ENCODE measurements at places on chromosomes 13 and 19.

DNA sequence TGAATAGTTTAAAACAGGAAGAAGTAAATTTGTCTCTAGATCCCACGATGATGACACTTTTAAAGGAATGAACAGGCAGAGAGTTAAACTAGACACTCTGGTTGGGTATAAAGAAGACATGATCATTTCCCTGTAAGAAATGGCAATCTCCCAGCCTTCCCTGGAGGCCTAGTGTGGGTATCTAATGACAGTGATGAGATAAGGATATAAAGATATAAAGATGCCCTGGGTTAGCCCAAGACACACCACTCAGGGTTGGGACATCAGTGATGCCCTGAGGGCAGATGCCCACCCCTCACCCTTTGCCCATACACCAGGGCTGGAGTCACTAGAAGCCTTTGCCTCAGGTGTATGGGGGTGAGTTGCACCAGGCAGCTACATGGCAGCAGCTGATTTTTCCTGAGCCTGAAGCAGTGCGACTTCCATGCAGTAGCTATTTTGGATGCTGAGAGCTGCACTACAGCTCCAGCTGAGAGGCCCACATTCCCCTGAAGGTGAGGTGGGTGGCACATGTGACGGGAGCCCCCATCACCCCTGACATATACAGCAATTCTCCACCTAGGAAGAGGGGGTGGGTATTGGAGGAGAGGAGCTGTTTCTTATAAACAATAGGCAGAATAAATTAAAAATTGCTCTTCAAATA, 177.5 kb downstream of the NDFIP2 start:
- no peak for DNase-seq

- DNase-seq: no peak
Measured at GRCh38 chr19:30373593-30373992, 1.4 kb downstream of the ZNF536 start.

DNA sequence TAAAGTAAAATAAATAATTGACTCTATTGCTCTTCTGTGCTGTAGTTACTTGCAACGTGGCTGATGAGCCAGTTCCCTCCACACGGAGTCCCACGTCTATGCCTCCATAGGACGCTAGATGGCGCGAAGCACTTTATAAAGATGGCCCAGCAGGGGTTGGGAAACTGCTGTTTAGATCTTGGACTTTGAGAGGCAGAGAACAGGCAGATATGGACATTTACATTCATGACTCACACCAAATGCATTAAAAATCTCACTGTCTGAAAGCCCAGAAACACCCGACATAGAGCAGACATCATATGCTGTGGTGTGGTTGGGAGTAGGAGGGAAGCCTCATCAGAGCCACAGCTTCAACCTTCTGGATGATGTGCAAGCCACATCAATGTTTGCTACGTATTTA, 643.1 kb upstream of the ARGLU1 start:
- DNase-seq: peak; percentile 33

- DNase-seq: peak; percentile 55
Measured at GRCh38 chr19:43777163-43777695, 3.5 kb downstream of the KCNN4 start.

- DNase-seq: no peak
Measured at GRCh38 chr13:46562581-46562980, 9.6 kb downstream of the LRCH1 start.

GRCh38 chr19:36183245-36183628, 31.0 kb upstream of the COX7A1 start:
- no peak for DNase-seq

- peak; percentile 23 for DNase-seq
Measured at GRCh38 chr19:54430306-54431254, 15.3 kb downstream of the TTYH1 start.

DNA sequence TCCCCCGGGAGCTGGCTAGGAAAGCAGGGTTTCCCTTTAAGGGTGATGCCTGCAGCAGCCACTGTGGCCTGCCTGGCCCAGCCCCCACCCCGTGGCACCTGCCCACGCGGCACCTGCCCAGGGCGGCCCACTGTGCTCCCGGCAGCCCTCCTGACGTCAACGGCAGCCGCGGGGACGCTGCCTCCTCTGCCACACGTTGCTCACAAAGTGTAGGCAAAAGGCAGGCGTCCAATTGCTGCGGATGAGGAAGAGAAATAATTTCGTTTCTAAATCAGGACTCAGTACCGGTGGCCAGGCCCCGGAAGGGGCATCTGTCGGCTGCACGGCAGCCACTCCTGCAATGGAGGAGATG, 122.3 kb downstream of the URI1 start:
- no peak for DNase-seq

DNA sequence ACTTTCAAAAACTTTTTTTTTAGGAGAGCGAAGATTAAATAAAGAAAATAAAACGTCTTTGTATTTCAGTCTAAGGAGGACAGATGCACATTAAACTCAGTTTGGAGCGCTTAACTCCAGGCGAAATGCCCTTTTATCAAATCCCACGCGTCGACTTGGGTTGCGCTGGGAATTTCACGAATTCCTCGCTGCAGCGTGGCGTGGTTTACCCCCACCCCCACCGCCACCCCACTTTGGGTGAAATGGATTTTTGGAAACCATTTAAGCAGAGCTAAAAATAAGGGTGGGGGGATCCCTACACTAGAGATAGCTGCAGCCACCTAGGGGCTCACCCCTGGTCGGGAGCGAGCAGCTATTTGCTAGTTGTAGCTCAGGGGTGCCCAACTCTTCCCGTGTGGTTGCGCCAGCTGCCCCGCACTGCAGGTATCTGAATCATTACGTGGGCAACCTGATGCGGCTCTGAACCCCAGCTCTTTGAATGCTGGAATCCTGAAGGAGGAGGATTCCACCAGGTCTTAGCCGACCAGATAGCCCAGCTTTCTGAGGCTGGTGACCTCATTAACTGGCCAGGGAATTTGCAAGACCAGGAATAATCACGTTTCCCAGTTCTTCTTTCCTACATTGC, 6.5 kb upstream of the TSHZ3 start:
- no peak for DNase-seq

DNA sequence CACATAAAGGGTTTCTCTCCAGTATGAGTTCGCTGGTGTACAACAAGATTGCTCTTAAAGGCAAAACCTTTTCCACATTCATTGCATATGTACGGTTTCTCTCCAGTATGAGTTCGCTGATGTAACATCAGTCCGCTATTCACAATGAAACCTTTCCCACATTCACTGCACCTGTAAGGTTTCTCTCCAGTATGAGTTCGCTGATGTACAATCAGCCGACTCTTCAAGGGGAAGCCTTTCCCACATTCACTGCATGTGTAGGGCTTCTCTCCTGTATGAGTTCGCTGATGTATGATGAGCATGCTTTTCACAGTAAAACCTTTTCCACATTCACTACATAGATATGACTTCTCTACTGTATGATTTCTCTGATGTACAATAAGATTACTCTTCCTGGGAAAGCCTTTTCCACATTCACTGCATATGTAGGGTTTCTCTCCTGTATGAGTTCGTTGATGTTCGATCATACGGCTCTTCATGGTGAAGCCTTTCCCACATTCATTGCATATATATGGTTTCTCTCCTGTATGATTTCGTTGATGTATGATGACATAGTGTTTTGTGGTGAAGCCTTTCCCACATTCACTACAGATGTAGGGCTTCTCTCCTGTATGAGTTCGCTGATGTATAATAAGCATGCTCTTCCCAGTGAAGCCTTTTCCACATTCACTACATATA, 6.0 kb upstream of the ZNF614 start:
- DNase-seq: peak; percentile 17

Measured in erythroblast (primary cell).